ENCODE measurements at places on chromosomes 6 and 20.

DNA sequence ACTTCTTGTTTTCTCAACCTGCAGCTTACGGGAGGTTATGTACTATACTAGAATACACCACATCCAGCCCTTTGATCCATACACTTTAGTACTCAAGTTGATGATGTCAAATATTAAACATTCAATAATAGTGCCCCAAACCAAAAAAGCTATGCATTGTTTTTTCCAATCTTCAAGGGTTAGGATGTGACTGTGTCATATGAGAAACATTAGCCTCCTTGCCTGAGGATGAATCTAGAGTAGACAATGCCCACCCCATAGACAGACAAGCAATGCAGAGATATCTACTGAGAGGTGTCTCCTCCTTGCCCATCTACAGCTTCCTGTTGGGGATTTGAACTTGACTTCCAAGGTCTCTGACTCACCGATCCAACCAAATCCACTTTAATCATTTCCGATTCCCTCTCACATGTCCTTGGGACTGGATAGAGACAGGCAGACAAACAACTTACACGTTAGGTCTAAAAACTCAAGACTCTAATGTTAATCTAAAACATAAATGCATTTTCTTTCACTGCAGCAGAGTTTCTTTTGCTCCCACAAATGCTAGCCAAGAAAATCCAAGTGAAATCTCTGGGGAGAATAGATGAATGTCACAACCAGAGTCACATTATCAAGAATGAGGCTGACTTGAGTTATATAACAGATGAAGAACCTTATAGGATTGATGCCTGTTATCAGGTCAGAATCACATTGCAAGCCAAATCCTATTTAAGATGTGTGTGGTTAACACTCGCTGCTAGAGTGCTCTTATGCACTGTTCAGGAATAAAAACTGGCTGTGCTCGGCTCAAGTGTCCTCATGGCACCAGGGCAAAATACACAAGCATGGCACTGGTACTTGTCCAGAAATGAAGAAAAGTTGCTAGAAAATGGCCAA lies 75.5 kb upstream of the TNFAIP3 start:
- no peak for DNase-seq

- no peak for DNase-seq
Measured at GRCh38 chr20:62815066-62815991, 1.5 kb upstream of the COL9A3 start.

- no peak for DNase-seq
Measured at GRCh38 chr20:37984018-37984785, 49.1 kb downstream of the TTI1 start.

DNA sequence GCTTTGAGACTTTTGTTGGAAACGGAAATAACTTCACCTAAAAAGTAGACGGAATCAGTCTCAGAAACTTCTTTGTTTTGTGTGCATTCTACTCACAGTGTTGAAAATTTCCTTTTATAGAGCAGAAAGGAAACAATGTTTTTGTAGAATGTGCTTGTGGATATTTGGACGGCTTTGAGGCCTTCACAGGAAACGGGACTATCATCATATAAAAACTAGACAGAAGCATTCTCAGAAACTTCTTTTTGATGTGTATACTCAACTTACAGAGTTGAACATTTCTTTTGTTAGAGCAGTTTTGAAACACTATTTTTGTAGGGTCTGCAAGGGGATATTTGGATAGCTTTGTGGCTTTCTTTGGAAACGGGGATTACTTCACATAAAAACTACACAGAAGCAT lies 627.5 kb upstream of the ZNF337 start:
- DNase-seq, result no peak

DNA sequence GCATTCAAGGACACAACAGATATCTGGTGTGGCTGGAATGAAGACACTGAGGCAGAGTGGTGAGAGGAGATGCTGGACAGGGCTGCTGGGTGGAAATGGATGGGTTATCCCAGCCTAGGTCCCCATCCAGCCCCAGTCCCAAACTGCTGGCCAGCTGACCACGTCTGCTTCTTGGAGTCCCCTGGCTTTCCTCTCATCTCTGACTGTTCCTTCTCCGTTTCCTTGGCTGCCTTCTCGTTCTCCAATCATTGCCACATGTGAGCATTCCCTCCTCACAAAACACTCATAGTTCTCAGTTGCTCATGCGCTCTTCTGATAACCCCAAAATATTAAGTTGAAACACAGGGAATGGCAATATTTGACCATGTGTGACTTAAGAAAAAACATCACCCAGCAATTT lies 31.5 kb downstream of the MAFB start:
- DNase-seq, result no peak

GRCh38 chr6:136471372-136471771 lies 78.8 kb downstream of the MAP7 start:
- DNase-seq, result no peak

DNA sequence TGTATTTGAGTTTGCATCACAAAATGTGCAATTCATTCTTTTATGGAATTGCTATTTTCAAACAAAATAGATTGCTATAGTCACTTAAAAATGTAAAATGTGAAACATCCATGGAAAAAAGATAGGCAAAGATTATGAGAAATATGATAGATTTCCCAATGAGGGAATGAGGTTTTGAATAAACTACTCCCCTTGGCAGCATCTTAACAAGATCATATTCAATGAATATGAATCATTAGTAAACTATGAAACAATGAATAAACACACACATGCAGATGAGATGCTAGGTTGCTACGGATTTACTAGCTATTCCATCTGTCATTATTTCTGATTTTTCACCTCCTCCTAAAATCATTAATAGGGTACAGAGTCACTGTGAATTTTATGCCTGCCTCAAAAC lies 401.8 kb downstream of the PHF3 start:
- DNase-seq, result no peak

GRCh38 chr6:79635232-79635543 lies 4.1 kb downstream of the SH3BGRL2 start:
- no peak for DNase-seq

GRCh38 chr6:128290221-128290620 lies 230.2 kb downstream of the PTPRK start:
- no peak for DNase-seq

- DNase-seq, result no peak
Measured at GRCh38 chr20:17457588-17458190, 73.5 kb downstream of the BFSP1 start.

- no peak for DNase-seq
Measured at GRCh38 chr20:31680286-31681127, 42.2 kb downstream of the BCL2L1 start.

DNA sequence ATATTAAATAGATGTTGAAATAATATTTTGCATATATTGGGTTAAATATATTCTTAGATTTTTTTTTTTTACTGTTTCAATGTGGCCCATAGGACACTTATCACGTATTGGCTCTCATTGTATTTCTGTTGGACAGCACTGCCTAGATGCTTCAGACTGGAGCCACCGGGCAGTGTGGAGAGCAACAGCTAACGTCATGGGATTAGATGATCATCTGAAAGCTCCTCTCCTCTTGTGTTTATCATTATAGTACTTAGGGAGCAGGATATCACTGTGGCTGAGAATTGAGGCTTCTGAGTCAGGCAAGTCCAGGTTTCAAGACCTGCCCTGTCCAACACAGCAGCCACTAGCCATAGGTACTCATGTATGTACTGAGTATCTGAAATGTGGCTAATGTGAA lies 87.4 kb downstream of the ZHX3 start:
- DNase-seq, result no peak

GRCh38 chr20:36298795-36299339 lies 7.3 kb upstream of the DLGAP4 start:
- peak; percentile 20 for DNase-seq

- no peak for DNase-seq
Measured at GRCh38 chr6:72216222-72217068, 330.1 kb downstream of the RIMS1 start.

DNA sequence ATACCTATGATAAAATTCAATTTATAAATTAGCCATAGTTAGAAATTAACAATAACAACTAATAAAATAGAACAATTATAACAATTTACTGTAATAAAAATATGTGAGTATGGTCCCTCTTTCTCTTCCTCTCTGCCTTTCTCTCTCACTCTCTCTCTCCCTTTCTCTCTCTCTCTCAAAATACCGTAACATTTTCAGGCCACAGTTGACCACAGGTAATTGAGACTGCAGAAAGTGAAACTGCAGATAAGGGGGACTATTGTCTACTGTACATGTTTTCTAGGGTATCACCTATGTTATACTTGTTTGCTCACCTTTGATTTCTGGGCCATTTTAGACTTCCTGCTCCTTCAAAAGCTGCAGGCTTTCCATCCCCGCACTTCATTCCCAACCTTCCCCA lies 46.8 kb downstream of the LY86 start:
- DNase-seq, result no peak

- DNase-seq, result peak; percentile 30
Measured at GRCh38 chr20:3121955-3122610, 37.6 kb upstream of the AVP start.

DNA sequence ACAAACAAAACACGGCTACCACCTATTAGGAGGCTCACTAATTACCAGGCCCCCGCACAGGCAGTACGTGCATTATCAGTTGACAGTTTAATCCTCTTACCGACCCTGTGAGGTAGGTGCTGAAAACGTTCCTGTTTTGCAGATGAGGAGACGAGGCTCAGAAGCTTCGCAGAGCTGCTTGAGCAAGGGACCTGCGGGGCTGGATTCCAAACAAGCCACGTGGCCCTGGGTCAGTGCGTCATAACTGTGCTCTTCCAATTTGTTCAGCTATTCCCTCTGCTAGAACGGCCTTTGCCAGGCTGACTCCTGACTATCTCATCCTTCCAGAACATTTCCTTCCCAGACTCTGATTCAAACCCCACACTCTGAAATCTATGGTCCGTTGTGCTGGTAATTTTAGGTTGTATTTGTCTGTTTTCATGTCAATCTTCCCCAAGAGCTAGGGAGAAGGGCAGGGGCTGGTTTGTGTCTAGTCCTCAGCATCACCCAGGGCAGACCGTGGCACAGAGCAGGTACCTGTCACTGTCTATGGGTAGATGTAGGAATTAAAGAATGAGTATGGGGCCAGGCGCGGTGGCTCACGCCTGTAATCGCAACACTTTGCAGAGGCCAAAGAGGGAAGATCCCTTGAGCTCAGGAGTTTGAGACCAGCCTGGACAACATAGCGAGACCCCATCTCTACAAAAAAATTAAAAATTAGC lies 28.8 kb upstream of the TLDC2 start:
- peak; percentile 98 for DNase-seq
